ENCODE measurements at places on chromosomes 6 and 20. TPM values are rescaled to one million over a fixed set of nuclear protein-coding genes. Genes with fewer than 3 reads are reported as not detected.

DNA sequence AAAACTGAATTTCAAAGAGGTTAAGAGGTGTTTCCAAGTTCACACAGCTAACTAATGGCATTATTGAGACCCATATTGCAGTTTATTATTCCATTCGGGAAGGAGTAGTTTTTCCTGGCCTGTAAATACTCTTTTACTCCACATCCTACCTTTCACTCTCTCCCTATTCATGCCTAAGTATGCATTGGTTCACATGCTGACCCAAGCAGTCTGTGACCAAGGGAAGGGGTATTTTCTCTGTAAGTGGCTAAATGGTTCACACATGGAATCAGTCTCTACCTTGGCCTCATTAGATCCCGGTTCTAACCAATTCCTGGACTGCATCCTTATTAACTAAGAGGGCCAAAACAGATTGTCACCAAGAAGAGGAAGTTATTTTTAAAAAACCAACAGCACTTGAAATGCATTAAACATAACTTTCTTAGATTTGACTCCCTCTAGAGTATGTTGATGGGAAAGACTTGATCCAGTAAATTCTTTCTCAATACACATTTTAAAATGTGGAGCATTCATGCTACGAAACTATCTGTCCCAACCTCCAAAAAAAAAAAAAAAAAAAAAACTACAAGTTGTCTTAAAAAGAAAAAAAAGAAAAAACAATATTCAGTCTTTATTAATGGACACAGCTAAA, 17.8 kb upstream of the RSPO3 start:
- no peaks in the 10 kb centered on the region for H3K4me1 ChIP-seq
- no peak for DNase-seq
- H3K27ac ChIP-seq = no peak overlapping the region
- H3K4me3 ChIP-seq = no peak overlapping the region
- peaks cover 3% of the 10 kb centered on the region for H3K27me3 ChIP-seq

DNA sequence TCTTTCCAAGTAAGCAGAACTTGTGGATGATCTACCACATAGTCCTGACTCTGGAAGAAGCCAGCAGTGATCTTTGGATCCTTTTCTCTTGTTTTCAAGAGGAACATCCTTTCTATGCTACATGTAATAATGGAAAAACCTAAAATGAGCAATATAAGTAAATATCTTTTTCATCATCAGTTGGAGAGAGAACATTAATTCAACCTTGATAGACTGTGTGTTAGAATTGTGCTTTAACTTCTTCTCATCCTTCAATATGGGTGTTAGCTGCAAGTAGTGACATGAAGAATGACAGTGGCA, 65.6 kb upstream of the IFNGR1 start:
- H3K27me3 ChIP-seq = no peaks in the 10 kb centered on the region
- no peak overlapping the region for H3K4me3 ChIP-seq
- H3K4me1 ChIP-seq = peaks cover 3% of the 10 kb centered on the region
- H3K36me3 ChIP-seq = no peaks in the 10 kb centered on the region
- no peak overlapping the region for H3K27ac ChIP-seq

- H3K4me1 ChIP-seq = peaks cover 60% of the 10 kb centered on the region
- H3K36me3 ChIP-seq = no peaks in the 10 kb centered on the region
- no peak overlapping the region for H3K4me3 ChIP-seq
- no peak for DNase-seq
- no peaks in the 10 kb centered on the region for H3K27me3 ChIP-seq
- peak overlapping the region; percentile 55 for H3K27ac ChIP-seq
Measured at GRCh38 chr20:3378138-3378537, 29.3 kb downstream of the DNAAF9 start.

GRCh38 chr20:53287357-53288042, 306.1 kb downstream of the ZNF217 start:
- no peaks in the 10 kb centered on the region for H3K36me3 ChIP-seq
- DNase-seq = no peak
- H3K4me3 ChIP-seq = no peak overlapping the region
- H3K27ac ChIP-seq = no peak overlapping the region

DNA sequence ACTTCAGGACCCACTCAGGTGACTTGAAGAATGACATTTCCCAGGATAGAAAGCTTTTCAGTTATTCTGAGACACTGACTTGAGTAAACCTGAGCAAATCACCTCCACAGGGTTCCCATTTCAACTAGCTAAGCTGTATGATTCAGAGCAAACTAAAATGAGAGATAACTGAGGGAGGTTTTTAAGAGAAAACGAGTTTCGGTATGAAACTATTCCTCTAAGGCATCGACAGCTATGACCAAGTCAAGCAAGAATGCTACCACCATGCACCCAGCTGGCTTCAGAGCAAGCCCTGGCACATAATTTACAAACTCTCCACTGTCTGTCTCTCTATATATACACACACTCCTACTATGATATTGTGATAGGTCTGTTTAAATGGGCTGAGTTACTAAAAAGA, 75.4 kb downstream of the PERP start:
- DNase-seq = no peak
- H3K4me3 ChIP-seq = no peak overlapping the region
- H3K27ac ChIP-seq = no peak overlapping the region

GRCh38 chr6:36625158-36625919, 31.2 kb downstream of the SRSF3 start:
- no peaks in the 10 kb centered on the region for H3K27me3 ChIP-seq
- no peak overlapping the region for H3K27ac ChIP-seq
- no peaks in the 10 kb centered on the region for H3K36me3 ChIP-seq
- H3K4me3 ChIP-seq = no peak overlapping the region
- no peak for DNase-seq

DNA sequence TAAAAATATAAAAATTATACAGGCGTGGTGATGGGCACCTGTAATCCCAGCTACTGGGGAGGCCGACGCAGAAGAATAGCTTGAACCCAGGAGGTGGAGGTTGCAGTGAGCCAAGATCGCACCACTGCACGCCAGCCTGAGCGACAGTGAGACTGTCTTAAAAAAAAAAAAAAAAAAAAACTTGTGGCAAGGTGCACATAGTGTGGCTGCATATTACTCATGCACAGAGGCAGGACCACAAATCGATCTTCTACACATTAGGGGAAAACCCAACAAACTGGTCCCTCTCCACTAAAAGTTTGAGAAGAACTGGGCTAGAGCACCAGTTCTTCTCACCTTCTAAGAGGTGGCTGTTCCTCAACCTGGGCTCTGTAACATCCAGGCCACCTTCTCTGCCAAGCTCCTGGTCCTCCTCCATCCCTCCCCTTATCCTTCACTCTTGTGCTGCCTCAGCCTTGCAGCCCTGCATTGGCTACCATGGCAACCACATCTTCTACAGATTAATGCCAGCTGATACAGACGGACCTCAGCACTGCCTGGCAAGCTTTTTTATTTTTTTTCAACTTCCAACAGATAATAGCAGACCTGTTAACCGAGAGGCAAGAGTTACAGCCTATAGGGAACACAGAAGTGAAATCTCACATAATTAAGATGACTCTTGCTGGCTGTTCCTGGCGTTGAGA, 88.0 kb downstream of the ATP9A start:
- DNase-seq = no peak
- H3K4me1 ChIP-seq = no peaks in the 10 kb centered on the region
- no peaks in the 10 kb centered on the region for H3K27me3 ChIP-seq
- H3K36me3 ChIP-seq = peaks cover 12% of the 10 kb centered on the region
- no peak overlapping the region for H3K27ac ChIP-seq

GRCh38 chr6:107114213-107114925, 946 bp downstream of the BEND3 start:
- peak overlapping the region; percentile 49 for H3K27ac ChIP-seq
- peak overlapping the region; percentile 39 for H3K4me3 ChIP-seq
- H3K4me1 ChIP-seq = peaks cover 25% of the 10 kb centered on the region

- DNase-seq = no peak
- no peak overlapping the region for H3K4me3 ChIP-seq
- H3K27me3 ChIP-seq = no peaks in the 10 kb centered on the region
- no peaks in the 10 kb centered on the region for H3K4me1 ChIP-seq
Measured at GRCh38 chr20:11057624-11058023, 383.8 kb upstream of the JAG1 start.

DNA sequence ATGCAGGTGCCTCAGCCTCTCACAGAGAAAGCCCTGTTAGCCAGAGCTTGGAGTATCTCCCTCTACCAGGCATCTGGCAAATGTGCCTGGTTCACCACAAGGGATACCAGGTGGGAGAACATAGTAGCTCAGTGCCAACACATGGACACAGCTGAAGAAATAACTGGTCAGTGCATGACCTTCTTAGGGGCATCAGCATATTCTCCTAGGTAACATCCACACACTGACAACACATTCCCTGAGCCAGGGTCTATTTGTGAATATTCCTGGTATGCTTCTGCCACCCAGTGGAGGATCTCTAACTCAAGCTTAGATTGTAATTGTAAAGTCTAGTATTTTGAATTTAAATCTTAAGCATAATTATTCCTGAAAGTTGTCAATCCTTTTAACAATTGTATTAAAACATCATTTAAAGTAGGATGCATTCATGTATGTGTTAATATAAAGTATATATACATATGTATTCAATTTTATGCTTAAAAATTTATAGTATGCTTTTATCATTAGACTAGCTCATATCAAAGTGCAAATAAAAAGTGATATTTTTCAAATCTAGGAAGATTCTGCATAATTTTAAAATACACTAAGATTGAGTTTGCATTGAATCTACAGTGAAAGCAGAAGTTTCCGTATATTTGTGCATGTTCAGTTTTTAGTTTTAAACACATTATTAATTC, 45.3 kb upstream of the COL21A1 start:
- no peaks in the 10 kb centered on the region for H3K27me3 ChIP-seq
- no peaks in the 10 kb centered on the region for H3K36me3 ChIP-seq
- H3K27ac ChIP-seq = no peak overlapping the region
- no peak for DNase-seq
- no peak overlapping the region for H3K4me3 ChIP-seq

DNA sequence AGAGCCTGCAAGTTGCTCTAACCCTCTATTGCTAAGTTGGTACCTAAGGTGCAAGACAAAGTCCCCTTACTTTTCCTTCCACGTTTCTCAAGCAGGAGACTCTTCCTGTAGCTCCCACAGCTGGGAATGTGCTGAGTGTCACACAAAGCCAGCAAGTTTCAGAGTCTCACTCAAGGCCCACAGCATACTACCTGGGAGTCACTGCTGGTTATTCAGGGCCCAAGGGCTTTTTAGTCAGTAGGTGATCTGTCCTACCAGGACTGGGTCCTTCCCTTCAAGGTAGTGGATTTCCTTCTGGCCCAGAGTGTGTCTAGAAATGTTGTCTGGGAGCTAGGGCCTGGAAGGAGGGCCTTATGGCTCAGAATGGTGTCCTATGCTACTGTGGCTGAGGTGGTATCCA, 261.9 kb upstream of the CITED2 start:
- no peak overlapping the region for H3K27ac ChIP-seq
- no peak for DNase-seq
- no peaks in the 10 kb centered on the region for H3K36me3 ChIP-seq

- no peak overlapping the region for H3K4me3 ChIP-seq
- H3K27me3 ChIP-seq = no peaks in the 10 kb centered on the region
- DNase-seq = no peak
- H3K4me1 ChIP-seq = no peaks in the 10 kb centered on the region
- no peaks in the 10 kb centered on the region for H3K36me3 ChIP-seq
- no peak overlapping the region for H3K27ac ChIP-seq
Measured at GRCh38 chr6:82385546-82385945, 21.9 kb downstream of the TPBG start.

SLC35F1 gene
- 4.3 TPM for total RNA-seq

DEFB124 gene
- not detected for total RNA-seq

Measured in heart left ventricle (tissue), 16 donors.